ENCODE measurements at places on chromosomes 11 and 22. TPM values are rescaled to one million over a fixed set of nuclear protein-coding genes. Genes with fewer than 3 reads are reported as not detected.

C22orf42 gene
- polyA plus RNA-seq, result not detected

IGLL1 gene
- not detected for polyA plus RNA-seq

NEFH gene
- polyA plus RNA-seq, result 0.19 TPM

RPS19BP1 gene
- polyA plus RNA-seq, result 105 TPM

VPREB1 gene
- not detected for polyA plus RNA-seq

TRIM51 gene
- polyA plus RNA-seq, result not detected

OR4D10 gene
- not detected for polyA plus RNA-seq

OR2AG2 gene
- polyA plus RNA-seq, result not detected

CCDC87 gene
- not detected for polyA plus RNA-seq

P2RX3 gene
- polyA plus RNA-seq, result not detected

NXPE2 gene
- not detected for polyA plus RNA-seq

DMC1 gene
- 0.47 TPM for polyA plus RNA-seq

GUCY1A2 gene
- not detected for polyA plus RNA-seq

LYVE1 gene
- polyA plus RNA-seq, result not detected

DNAJB7 gene
- 0.20 TPM for polyA plus RNA-seq

PCNX3 gene
- 2.0 TPM for polyA plus RNA-seq

GPHA2 gene
- polyA plus RNA-seq, result not detected

FOLH1 gene
- polyA plus RNA-seq, result not detected

KRTAP5-10 gene
- polyA plus RNA-seq, result not detected

FAM180B gene
- not detected for polyA plus RNA-seq

STX5 gene
- 37.4 TPM for polyA plus RNA-seq

CLNS1A gene
- 131 TPM for polyA plus RNA-seq

All from CD4-positive, CD25-positive, alpha-beta regulatory T cell (primary cell).